ENCODE measurements at places on chromosomes 2 and 18. TPM values are rescaled to one million over a fixed set of nuclear protein-coding genes. Genes with fewer than 3 reads are reported as not detected.

DNA sequence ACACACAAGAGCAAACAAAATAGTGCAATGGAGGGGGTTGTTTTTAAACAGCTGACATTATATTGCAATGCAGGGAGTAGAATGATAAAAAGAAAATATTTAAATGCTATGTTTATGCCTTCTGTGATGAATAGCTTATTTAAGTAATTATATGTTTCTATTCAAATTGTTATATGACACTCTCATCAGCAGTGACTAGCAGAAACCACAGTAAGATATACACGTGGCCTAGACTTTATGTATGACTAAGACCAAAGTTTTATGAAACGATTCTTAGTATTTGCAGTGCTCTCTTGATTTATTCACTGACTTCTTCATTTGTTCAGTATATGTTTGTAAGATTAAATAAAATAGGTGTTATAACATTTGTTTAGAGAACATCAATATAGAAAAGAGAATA lies 26.1 kb upstream of the C1D start:
- no peak for DNase-seq

DNA sequence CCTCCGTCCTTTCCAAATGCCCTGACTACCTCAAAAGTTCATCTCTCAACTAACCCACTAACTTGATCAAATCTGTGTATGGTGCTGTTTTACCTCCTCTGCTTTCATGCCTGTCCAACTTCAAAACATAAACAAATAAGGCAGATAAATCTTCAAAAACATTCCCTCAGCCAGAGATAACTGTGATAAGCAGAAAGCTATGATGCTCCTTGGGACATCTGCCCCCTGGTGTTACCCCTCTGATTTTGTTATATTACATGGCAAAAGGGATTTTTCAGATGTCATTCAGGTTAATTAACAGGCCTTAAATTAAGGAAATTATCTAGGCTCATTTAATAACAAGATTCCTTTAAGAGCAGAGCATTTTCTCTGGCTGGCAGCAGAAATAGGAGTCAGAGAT lies 810.8 kb upstream of the CHAC2 start:
- no peak for DNase-seq

GRCh38 chr2:96965781-96966514 lies 20.4 kb downstream of the FAM178B start:
- no peak for DNase-seq

- peak; percentile 50 for DNase-seq
Measured at GRCh38 chr2:68465081-68465916, 1.8 kb downstream of the FBXO48 start.

DNA sequence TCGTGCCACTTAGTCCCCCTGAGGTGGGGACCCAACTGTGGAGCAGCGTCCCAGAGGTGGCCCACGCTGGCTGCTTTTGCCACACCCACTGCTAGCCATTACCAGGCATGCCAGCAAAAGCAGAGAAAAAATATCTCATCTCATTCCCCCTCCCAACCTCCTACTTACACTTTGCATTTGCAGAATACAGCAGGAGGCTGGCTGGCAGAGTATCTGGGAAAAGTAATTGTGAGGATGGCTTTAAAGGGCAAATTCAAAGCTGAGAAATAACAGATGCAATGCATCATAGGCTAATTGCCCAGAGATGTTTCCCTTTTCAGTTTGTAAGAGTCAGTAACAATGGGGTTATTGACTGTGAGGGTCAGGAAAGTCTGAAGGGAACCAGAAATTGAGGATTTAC lies 438.1 kb upstream of the DSEL start:
- no peak for DNase-seq

GRCh38 chr2:162013514-162014475 lies 60.2 kb downstream of the DPP4 start:
- DNase-seq: no peak

GRCh38 chr2:19702267-19702666 lies 199.5 kb downstream of the TTC32 start:
- DNase-seq: no peak

DNA sequence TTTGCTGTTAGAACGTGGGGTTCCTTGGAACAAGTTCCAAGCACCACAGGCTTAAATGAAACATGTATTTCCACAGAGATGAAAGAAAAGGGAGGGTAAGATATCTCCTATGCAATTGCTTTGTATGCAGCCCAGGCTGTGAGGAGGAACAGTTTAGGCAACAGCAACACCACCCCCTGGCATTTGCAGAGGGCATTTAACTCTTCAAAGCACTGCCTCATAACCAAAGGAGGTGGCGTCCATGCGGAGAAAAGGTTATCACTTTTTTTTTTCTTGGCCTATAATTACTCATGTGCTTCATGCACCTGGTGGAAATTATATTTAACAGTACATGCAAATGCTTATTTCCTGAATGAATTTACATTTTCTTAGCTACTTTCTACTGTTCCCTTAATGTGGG lies 286.0 kb downstream of the LPIN1 start:
- no peak for DNase-seq

GRCh38 chr2:149814901-149815300 lies 227.3 kb upstream of the MMADHC start:
- no peak for DNase-seq

- DNase-seq: no peak
Measured at GRCh38 chr2:138234265-138234664, 267.3 kb upstream of the SPOPL start.

- no peak for DNase-seq
Measured at GRCh38 chr2:9601397-9601796, 29.4 kb downstream of the YWHAQ start.

GRCh38 chr2:42973726-42974125 lies 181.3 kb upstream of the HAAO start:
- no peak for DNase-seq

DNA sequence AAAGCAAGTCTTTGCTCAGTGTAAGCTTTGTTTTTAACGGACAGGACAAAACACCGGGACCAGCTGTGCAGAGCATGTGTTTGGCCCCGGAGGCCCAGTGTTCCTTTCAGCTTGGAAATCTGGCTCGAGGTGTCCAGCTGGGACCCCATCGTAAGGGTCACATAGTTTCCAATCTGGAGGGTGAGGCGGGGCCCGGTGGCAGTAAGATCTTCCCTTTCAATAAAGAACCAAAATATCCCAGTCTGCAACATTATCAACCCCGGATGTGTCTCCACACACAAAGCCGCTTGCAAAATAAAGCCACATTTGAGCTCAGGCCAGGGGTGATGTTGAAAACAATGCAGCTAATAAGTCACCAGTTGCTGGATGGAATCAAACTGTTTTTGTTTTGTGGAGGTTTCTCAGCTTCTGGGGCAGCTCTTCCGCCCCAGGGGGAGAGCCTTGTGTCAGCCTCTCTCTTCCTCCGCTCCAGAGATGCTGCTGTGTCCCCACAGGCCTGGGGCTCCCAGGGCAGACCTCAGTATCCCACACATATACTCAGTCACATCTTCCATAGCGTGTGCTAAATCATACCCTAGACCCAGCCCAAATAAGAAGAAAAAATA lies 138.6 kb upstream of the GLI2 start:
- no peak for DNase-seq

CRYGD gene
- total RNA-seq: not detected

MC2R gene
- not detected for total RNA-seq

ATOH8 gene
- 0.29 TPM for total RNA-seq

LYPD1 gene
- total RNA-seq: not detected

OTOS gene
- not detected for total RNA-seq

Data from activated T-helper 1 cell treated with anti-CD3 and anti-CD28 coated beads, Interleukin-12 subunit alpha, Interleukin-12 subunit beta, Interleukin-2, Interleukin-4 antibody, amounts not matched to agents 30 ng/mL and 10 ng/mL and 1 ng/mL, durations not matched to agents 14 hours and 24 hours and 36 hours (primary cell).